CD4-positive, alpha-beta T cell treated with Interferon gamma for 1 hour (primary cell): ENCODE measurements at places on chromosomes 7 and 10.

DNA sequence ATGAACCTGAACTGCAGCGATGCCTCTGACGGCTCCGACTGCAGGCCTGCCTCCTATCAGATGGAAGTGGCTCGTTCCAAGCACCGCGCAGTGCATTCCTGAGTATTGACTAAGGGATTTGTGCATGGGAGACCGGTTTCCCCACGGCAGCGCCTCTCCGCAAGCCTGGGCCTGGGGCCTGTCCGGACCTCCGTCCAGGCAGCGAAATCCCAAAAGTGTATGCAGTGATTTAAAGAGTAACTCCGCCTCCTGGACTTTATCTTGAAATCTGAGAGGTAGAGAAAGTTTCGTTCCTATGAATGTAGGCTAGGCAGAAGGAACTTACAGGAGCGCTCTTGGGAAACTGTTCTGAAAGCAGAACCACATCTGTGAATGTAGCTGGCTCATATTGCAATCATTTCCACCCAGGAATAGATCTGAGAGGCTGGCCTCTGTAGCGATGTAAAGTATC lies 106.2 kb upstream of the CELF2 start:
- DNase-seq: no peak

- DNase-seq: no peak
Measured at GRCh38 chr7:28346676-28347363, 65.5 kb upstream of the CREB5 start.

DNA sequence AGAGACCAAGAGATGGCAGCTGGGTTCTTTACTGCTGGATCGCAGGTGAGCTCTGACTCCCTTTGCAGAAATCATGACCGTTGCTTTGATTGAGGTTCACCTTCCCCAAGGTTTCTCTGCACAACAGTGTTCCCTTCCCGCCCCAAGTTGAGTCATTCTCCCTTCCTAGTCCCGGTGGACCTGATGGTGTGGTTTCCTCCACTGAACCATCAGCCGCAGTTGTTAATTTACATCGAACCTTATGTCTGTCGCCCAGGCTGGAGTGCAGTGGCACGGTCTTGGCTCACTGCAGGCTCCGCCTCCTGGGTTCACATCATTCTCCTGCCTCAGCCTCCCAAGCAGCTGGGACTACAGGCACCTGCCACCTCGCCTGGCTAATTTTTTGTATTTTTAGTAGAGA lies 5.8 kb downstream of the ZSCAN25 start:
- DNase-seq: no peak

DNA sequence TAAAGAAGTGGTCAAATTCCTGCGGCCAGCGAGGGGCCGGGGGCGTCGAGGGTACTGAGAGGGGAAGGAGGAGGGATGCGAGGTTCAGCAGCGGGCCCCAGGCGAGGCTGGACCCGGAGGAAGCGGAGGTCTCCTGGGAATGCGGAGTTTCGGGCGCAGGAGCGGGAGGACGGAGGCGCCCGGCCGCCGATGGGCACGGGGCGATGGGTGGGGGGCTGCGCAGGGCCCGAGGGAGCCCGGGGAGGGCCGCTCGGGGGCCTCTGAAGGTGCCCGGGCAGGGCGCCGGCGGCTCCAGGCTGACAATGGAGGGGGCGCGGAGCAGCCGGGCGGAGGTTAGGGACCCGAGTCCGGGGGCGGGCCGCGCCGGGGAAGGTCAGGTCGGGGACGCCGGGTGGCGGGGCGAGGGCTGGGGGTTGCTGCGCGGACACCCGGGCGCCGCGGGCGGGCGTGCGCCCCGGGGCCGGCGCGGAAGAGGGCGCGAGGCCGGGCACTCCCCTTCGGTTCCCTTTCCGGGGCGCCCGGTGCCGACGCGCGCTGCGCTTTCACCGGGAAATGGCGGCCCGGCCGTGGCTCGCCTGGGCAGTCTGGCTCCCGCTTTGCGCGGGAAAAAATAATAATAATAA lies 683 bp downstream of the MACROH2A2 start:
- no peak for DNase-seq

DNA sequence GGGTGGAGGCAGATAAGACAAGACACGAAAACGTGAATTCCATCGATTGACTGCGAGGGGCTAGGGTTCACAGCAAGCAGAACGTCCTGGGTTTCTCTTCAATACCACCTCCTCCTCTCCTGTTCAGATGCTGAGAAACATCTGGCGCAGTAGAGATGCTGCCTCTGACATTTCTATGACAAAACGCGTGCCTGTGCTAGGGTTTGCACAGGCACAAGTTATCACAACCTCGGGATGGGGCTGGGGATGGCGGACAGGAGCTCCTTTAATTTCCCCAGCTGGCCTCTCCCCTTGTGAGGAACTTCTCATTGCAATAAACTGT lies 99.8 kb upstream of the SVIL start:
- DNase-seq: no peak

- no peak for DNase-seq
Measured at GRCh38 chr7:96996111-96996957, 9.0 kb upstream of the DLX6 start.

GRCh38 chr7:48428091-48428684 lies 256.9 kb downstream of the ABCA13 start:
- no peak for DNase-seq
